Calu3 (cell line): ENCODE measurements at places on chromosomes 16 and 17.

DNA sequence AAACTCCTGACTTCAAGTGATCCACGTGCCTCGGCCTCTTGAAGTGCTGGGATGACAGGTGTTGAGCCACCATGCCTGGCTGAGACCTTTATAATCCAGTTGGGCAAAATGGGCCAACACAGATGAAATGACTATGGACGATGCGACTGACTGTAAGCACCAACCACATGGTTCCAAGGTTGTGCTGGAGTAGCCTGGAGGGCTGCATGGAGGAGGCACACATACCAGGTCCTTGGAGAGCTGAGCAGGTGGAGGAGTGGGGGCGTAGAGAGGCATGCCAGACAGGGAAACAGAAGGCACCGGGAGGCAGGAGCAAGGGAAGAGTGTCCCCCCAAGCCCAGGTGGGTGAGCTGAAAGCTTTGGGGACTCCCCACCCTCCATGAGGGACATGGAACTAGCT, 85.2 kb downstream of the ABR start:
- H3K27ac ChIP-seq: no peak overlapping the region
- no peak for DNase-seq
- no peaks in the 10 kb centered on the region for H3K27me3 ChIP-seq
- H3K4me1 ChIP-seq: no peaks in the 10 kb centered on the region
- peaks cover 34% of the 10 kb centered on the region for H3K36me3 ChIP-seq

GRCh38 chr16:58656899-58657298, 27.3 kb upstream of the CNOT1 start:
- no peaks in the 10 kb centered on the region for H3K4me1 ChIP-seq
- no peak overlapping the region for H3K4me3 ChIP-seq

DNA sequence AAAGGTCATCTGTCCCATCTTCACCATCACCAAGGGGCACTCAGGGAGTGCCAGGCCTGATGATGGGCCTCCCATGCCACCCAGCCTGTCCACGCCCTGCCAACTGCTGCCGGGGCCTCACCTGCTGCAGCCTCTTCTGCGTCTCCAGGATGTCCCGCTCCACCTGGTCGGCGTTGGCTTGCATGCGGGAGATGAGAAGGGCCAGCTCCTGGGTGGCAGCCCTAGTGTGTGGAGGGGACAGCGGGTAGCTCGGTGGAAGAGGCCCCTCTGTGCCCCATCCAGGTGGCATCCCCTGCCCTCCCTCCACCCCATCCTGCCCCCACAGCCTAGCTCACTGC, 3.2 kb downstream of the EVPL start:
- no peak for DNase-seq
- H3K36me3 ChIP-seq: peaks cover 48% of the 10 kb centered on the region
- H3K27ac ChIP-seq: no peak overlapping the region
- H3K4me3 ChIP-seq: no peak overlapping the region
- H3K4me1 ChIP-seq: peaks cover 12% of the 10 kb centered on the region

DNA sequence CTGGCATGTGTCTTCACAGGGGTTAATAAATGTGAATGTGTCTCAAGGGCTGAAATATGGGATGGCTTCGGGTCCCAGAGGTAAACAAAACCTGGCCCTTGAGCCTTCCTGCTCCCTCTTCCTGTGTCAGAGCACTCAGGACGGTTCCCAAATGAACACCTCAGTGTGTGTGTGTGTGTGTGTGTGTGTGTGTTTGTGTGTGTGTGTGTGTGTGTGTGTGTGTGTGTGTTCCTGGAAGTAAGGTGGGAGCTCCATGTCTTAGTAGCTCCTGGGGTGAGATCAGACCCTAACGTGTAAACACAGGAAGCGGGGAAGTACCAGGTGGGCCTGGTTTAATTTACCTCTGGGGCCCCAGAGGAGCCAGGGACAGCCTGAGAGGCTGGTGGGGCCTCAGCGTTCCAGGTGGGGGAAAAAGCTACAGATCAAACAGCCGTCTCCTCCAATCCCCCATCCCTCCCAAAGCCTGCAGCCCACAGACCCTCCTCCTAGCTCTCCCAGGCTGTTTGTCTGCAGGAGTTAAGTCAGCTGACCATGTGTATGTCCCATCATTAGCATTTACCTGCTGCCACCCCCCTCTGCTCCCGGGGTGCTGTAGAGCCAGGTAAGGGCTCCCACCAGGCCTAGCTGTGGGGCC, 6.1 kb downstream of the KIF19 start:
- no peak overlapping the region for H3K27ac ChIP-seq
- peaks cover 91% of the 10 kb centered on the region for H3K27me3 ChIP-seq
- no peak overlapping the region for H3K4me3 ChIP-seq
- no peaks in the 10 kb centered on the region for H3K4me1 ChIP-seq
- no peak for DNase-seq

GRCh38 chr17:16301963-16302855, 51.1 kb downstream of the CENPV start:
- no peaks in the 10 kb centered on the region for H3K36me3 ChIP-seq
- H3K27ac ChIP-seq: peak overlapping the region; percentile 42
- no peak for DNase-seq

- H3K27me3 ChIP-seq: peaks cover 21% of the 10 kb centered on the region
- no peak for DNase-seq
- H3K4me1 ChIP-seq: no peaks in the 10 kb centered on the region
These were observed 345.7 kb downstream of the HAPSTR1 start for GRCh38 chr16:9437115-9437514.

GRCh38 chr17:33896263-33896662, 358.8 kb upstream of the CCL2 start:
- H3K4me1 ChIP-seq: no peaks in the 10 kb centered on the region
- no peak overlapping the region for H3K4me3 ChIP-seq

- H3K4me1 ChIP-seq: peaks cover 84% of the 10 kb centered on the region
- peaks cover 24% of the 10 kb centered on the region for H3K36me3 ChIP-seq
- no peaks in the 10 kb centered on the region for H3K27me3 ChIP-seq
- H3K4me3 ChIP-seq: peak overlapping the region; percentile 35
- H3K27ac ChIP-seq: peak overlapping the region; percentile 26
- peak; percentile 31 for DNase-seq
These were observed 27.1 kb downstream of the USP10 start for GRCh38 chr16:84726669-84727467.

GRCh38 chr16:9489835-9490467, 398.5 kb downstream of the HAPSTR1 start:
- H3K4me1 ChIP-seq: no peaks in the 10 kb centered on the region
- H3K27ac ChIP-seq: no peak overlapping the region
- H3K27me3 ChIP-seq: peaks cover 44% of the 10 kb centered on the region

DNA sequence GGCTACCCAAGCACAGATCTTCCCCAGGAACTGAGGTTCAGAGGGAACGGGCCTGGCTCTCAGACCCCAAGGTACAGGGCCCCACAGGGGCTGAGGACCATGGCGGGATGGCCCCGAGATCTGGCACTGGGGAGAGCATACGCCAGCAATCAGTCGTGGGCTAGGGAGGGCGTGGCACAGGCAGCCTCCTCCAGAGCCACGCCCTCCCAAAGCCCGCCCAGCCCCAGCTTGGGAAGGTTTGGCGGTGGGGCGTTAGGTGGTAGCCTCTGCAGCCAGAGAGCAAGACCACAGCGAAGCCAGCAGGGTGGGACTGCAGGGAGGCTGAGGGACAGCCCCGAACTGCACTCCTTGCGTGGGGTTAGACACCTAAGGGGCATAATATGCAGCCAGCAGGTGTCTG, 11.6 kb downstream of the WNT9B start:
- peaks cover 69% of the 10 kb centered on the region for H3K27me3 ChIP-seq
- H3K4me1 ChIP-seq: no peaks in the 10 kb centered on the region
- H3K4me3 ChIP-seq: no peak overlapping the region

DNA sequence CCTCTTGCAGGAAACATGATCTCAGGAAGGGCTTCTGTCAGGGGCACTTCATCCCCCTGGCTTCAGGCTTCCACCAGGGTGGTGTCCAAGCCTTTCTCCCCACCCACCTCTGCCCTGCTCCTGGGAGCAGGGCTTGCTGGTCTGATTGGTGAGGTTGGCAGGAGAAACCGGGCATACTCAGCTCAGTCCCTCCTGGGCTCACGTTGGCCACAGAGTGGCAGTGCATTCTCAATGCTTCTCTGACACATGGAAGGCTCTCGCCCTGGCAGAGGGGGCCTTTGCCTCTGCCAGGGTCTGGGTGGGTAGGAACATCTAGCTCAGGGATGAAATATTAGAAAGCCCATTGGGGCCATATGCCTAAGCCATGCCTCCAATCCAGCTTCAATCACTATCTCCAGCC, 142.8 kb downstream of the AXIN2 start:
- H3K36me3 ChIP-seq: no peaks in the 10 kb centered on the region
- DNase-seq: no peak
- H3K4me3 ChIP-seq: no peak overlapping the region
- no peaks in the 10 kb centered on the region for H3K4me1 ChIP-seq
- peaks cover 7% of the 10 kb centered on the region for H3K27me3 ChIP-seq
- no peak overlapping the region for H3K27ac ChIP-seq

GRCh38 chr17:37848690-37849616, 75.3 kb upstream of the TBC1D3K start:
- peaks cover 9% of the 10 kb centered on the region for H3K4me1 ChIP-seq
- no peaks in the 10 kb centered on the region for H3K27me3 ChIP-seq

- no peak overlapping the region for H3K27ac ChIP-seq
- no peaks in the 10 kb centered on the region for H3K4me1 ChIP-seq
- peaks cover 98% of the 10 kb centered on the region for H3K27me3 ChIP-seq
- H3K36me3 ChIP-seq: peaks cover 7% of the 10 kb centered on the region
- no peak for DNase-seq
These were observed 40.2 kb downstream of the JPH3 start for GRCh38 chr16:87642491-87642890.

GRCh38 chr17:35099908-35100307, 19.8 kb downstream of the RAD51D start:
- no peak overlapping the region for H3K4me3 ChIP-seq
- H3K36me3 ChIP-seq: no peaks in the 10 kb centered on the region
- H3K27ac ChIP-seq: no peak overlapping the region
- H3K4me1 ChIP-seq: no peaks in the 10 kb centered on the region
- no peak for DNase-seq

GRCh38 chr17:42946812-42947211, 17.4 kb downstream of the AARSD1 start:
- H3K36me3 ChIP-seq: peaks cover 38% of the 10 kb centered on the region
- H3K27ac ChIP-seq: no peak overlapping the region
- H3K4me3 ChIP-seq: no peak overlapping the region
- H3K27me3 ChIP-seq: no peaks in the 10 kb centered on the region
- H3K4me1 ChIP-seq: no peaks in the 10 kb centered on the region

DNA sequence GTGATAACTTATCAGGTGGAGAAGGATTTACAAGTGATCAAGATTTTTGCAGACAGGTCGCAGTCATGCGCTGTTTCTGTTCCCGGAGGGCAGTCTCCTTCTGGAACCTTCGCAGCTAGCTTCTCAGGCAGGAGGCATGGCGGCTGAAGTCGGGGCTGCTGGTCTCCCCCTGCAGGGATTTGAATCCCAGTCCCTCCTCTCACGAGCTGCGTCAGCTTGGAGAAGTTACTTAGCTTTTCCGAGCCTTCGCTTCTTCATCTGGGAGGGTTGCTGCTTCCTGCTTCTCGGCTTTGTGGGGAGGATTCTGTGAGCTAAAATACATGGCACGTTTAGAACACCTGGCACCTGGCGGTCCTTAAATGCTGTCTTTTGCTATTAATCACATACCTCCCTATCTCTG, 287.8 kb upstream of the FOXF1 start:
- H3K4me1 ChIP-seq: no peaks in the 10 kb centered on the region
- peaks cover 6% of the 10 kb centered on the region for H3K27me3 ChIP-seq
- H3K4me3 ChIP-seq: no peak overlapping the region
- no peak for DNase-seq

DNA sequence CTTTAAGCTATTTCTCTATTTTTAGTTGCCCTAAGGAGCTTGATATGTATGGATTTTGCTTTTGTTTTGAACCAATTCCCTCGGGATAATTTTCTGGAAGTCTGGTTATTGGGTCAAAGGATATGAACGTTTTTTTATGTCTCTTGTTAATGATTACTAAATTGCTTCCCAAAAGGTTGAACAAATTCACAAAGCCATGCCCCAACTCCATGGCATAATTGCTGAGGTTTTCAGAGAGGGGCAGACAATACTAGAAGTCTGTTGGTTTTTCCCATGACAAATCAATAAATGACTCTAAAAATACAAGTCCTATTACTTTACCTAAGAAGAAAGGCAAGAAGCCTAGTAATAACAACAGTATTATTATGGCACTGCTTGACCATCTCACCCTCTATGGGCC, 11.4 kb upstream of the AKAP1 start:
- no peak overlapping the region for H3K27ac ChIP-seq
- no peak for DNase-seq
- H3K36me3 ChIP-seq: no peaks in the 10 kb centered on the region

DNA sequence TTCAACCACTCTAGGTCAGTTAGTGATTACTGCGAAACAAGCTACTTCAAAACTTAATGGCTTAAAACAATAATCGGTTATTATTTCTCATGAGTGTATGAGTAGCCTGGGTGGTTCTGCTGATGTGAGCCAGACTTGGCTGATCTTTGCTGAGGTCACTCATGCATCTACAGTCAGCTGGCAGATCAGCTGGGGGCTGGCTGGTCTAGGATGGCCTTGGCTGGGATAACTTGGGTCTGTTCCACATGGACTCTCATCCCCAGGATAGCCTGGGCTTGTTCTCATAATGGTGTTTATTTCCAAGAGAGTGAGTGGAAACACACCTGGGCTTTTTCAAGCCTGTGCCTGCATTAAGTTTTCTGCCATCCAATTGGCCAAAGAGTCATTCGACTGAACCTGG, 13.0 kb downstream of the CCDC182 start:
- no peaks in the 10 kb centered on the region for H3K4me1 ChIP-seq
- no peak overlapping the region for H3K4me3 ChIP-seq
- H3K36me3 ChIP-seq: no peaks in the 10 kb centered on the region
- H3K27ac ChIP-seq: no peak overlapping the region

GRCh38 chr17:57168695-57169094, 83.6 kb downstream of the AKAP1 start:
- no peak overlapping the region for H3K4me3 ChIP-seq
- DNase-seq: no peak
- no peaks in the 10 kb centered on the region for H3K4me1 ChIP-seq
- H3K27me3 ChIP-seq: peaks cover 31% of the 10 kb centered on the region
- no peak overlapping the region for H3K27ac ChIP-seq
- H3K36me3 ChIP-seq: no peaks in the 10 kb centered on the region

- no peak overlapping the region for H3K4me3 ChIP-seq
- H3K27me3 ChIP-seq: peaks cover 29% of the 10 kb centered on the region
- no peak overlapping the region for H3K27ac ChIP-seq
- peaks cover 22% of the 10 kb centered on the region for H3K4me1 ChIP-seq
- DNase-seq: no peak
These were observed 5.7 kb downstream of the MGAT5B start for GRCh38 chr17:76873856-76874255.

DNA sequence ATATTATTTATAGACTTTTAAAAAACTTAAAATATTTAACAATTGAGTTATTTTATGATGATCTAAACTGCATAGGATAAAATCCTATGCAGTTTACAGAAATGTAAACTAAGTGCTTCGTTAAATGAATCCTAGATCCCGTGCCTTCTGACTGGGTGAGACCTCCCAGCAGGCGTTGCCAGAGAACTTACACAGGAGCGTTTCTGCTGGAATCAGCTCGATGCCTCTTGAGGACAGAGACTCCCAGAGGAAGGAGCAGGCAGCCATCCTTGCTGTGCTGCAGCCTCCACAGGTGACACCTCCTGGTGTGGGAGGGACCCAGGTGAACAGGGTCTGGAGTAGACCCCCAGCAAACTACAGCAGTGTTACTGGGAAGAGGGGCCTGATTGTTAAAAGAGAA, 160.4 kb downstream of the WWOX start:
- H3K36me3 ChIP-seq: no peaks in the 10 kb centered on the region
- H3K27ac ChIP-seq: no peak overlapping the region
- H3K4me3 ChIP-seq: no peak overlapping the region
- no peaks in the 10 kb centered on the region for H3K4me1 ChIP-seq
